ENCODE measurements at places on chromosomes 5 and 9. TPM values are rescaled to one million over a fixed set of nuclear protein-coding genes. Genes with fewer than 3 reads are reported as not detected.

GFI1B gene
- 0.67 TPM for total RNA-seq

GRCh38 chr9:111676116-111676515, 14.7 kb downstream of the GNG10 start:
- peaks cover 47% of the 10 kb centered on the region for H3K36me3 ChIP-seq
- DNase-seq, result no peak
- no peak overlapping the region for H3K4me3 ChIP-seq
- H3K4me1 ChIP-seq, result no peaks in the 10 kb centered on the region

DNA sequence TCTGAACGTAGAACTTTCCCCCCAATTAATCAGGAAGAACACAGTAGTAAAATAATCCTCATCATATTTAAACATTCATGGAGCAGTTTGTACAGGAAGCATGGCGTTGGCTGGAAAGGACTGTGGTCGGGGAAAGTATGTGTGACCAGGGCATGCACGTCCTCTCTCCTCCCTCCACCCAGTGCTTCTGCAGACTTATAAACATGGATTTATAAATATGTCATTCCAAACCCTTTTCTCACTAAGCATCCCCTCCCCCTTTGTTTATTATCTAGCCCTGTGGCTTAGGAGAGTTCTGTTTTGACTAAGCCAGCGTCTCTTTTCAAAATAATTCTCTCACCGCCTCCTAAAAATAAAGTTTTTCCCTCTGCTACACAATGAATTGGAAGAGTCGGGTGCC, 70.4 kb upstream of the DAP start:
- no peak for DNase-seq
- no peaks in the 10 kb centered on the region for H3K36me3 ChIP-seq
- H3K27ac ChIP-seq, result no peak overlapping the region
- H3K27me3 ChIP-seq, result no peaks in the 10 kb centered on the region
- H3K4me1 ChIP-seq, result no peaks in the 10 kb centered on the region

DNA sequence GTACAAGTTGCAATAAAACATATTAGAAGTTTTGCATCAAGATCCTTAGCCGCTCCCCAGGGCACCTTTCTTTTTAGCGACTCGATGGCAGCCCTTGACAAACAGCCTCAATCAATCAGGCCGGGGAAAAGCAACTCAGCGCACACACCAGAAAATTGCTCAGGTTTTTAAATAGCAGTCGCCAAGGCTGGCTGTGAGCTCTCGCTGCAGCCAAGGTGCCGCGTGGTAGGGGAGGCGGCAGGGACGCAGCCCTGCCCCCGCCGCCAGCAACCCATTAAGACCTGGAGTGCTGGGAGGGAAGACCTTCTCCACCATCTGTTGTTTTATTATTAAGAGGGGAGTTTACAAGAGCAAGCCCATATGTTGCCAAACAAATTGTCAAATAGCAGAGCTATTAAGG, 22.6 kb downstream of the ASS1 start:
- H3K4me3 ChIP-seq, result no peak overlapping the region
- H3K36me3 ChIP-seq, result no peaks in the 10 kb centered on the region
- no peaks in the 10 kb centered on the region for H3K27me3 ChIP-seq
- no peak overlapping the region for H3K27ac ChIP-seq

DNA sequence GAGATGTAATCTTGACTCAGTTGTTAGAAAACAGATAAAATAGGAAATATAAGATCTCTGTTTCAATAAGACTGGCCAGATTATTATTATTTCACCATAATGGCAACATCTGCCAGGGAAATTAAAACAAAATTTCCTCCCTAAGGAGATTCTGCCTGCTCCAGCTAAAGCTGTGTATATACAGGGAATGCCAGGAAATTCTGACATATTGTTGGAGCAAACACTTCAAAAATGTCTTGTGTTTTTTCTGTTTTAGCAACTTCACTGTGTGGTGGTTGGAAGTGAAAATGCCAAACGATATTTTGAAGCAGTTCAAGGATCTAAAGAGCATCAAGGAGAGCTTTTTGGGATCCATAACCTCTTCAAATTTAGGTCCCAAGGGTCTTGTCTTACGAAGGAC, 90.8 kb downstream of the ERCC6L2 start:
- no peak overlapping the region for H3K4me3 ChIP-seq
- H3K36me3 ChIP-seq, result peaks cover 27% of the 10 kb centered on the region
- H3K27ac ChIP-seq, result no peak overlapping the region
- no peak for DNase-seq

DNA sequence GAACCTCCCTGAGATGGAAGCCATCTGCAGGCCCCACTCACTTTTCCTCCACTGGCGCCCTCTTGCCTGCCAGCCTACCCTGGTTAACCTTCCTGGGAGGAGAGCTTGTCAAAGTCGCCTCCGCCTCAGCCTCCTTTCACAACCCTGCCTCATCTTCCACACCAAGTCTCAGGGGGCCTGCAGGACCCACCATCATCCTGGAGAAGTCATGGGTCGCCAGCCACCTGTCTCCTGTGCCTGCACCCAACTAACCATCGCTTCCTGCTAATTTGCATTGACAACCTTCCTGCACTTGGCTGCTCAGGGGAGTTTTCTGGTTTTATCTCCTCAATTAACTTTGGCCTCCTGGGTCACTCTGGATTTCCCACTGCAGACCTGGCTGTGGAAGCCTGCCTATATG, 52.8 kb upstream of the GRHPR start:
- H3K36me3 ChIP-seq, result no peaks in the 10 kb centered on the region
- no peak overlapping the region for H3K27ac ChIP-seq
- no peaks in the 10 kb centered on the region for H3K4me1 ChIP-seq
- peak; percentile 46 for DNase-seq
- no peak overlapping the region for H3K4me3 ChIP-seq

DNA sequence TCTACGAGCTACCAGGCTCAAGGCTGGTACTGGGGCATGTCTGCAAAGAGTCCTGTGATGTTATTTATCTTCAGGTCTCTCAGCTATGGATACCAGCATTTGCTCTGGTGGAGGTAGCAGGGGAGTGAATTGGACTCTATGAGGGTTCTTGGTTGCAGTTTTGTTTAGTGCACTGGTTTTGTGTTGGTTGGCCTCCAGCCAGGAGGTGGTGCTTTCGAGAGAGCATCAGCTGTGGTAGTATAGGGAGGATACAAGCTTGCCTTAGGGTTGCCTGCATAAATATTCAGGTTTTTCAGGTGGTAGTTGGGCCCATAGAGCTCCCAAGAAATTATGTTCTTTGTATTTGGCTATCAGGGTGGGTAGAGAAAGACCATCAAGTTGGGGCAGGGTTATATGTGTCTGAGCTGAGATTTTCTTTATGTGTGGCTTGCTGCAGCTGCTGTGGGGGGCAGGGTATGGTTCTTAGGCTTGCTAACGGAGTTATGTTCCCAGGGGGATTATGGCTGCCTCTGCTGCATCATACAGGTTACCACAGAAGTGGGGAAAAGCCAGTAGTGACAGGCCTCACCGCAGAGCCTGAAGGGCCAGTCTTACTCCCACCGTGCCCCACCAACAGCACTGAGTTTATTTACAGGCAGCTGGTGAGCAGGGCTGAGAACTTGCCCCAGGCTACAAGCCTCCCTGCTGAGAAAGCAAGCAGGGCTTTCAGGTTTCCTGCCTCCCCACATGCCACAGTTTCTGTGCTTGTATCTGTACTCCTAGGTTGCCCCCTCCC, 9.7 kb upstream of the RIOK2 start:
- no peaks in the 10 kb centered on the region for H3K27me3 ChIP-seq
- no peak overlapping the region for H3K27ac ChIP-seq
- H3K36me3 ChIP-seq, result no peaks in the 10 kb centered on the region
- H3K4me1 ChIP-seq, result no peaks in the 10 kb centered on the region
- DNase-seq, result peak; percentile 62

SPATA31A3 gene
- not detected for total RNA-seq

DNA sequence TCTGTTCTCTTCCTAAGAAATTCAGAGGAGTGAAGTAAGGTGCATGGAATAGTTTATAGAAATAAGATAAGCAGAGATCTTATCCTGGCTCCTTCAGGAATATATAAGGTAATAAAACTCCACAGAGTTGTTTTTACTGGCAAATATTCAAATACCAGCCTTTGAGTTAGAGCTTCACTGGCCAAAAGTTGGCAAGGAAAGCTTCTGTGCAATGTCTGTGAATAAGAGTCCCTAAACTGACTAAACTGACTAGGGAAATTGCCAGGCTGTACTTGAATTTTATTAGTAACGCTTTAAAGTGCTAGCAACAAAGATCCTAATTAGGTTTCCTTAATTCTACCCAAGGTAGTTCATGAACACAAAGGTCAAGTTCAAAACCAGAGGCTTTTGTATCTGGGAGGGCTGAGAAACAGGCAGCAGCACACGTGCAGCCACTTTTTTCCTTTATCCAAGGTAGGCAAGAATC, 131.1 kb upstream of the MPDZ start:
- no peak overlapping the region for H3K27ac ChIP-seq
- no peaks in the 10 kb centered on the region for H3K36me3 ChIP-seq
- H3K27me3 ChIP-seq, result no peaks in the 10 kb centered on the region
- no peak overlapping the region for H3K4me3 ChIP-seq

PLPP7 gene
- total RNA-seq, result 5.2 TPM

PCDHA5 gene
- total RNA-seq, result 1.4 TPM

DNA sequence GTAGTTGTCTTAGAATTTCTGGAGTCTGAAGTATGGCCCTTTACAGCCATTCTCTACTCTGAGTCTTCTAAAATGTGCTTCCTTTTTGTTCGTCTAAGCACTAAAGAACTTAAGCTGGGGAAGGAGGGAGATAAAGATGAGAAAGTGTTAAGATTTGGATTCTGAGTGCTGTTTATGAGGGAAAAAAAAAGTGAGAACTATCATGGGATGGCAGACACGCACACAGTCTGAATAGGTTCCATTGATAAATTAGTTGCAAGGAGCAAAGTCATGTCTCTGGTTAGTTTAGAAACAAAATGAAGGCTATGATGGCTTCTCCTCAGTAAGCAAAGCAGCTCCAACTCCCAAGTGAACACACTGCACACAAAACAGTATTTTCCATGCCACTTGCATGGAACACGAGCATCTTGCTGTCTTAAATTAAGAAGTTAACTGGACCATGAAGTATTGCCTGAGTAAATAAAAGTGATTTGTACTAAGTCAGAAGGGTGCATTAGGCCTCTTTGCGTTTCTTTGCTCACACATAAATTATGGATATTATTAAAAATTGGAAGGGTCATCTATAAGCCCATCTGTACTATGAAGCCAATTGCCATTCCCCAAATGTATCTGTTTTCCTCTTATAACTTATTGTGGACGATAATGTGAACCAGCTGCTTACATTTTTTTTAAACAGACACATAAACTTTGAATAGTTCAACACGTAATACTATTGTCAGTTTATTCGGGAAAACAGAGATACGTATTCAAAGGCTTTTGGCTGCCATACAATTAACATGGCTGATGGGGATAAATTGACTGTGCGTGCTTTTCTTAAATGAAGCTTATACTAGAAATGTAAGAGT, 199.3 kb downstream of the SGCD start:
- H3K36me3 ChIP-seq, result no peaks in the 10 kb centered on the region
- H3K4me3 ChIP-seq, result no peak overlapping the region
- H3K4me1 ChIP-seq, result no peaks in the 10 kb centered on the region

DNA sequence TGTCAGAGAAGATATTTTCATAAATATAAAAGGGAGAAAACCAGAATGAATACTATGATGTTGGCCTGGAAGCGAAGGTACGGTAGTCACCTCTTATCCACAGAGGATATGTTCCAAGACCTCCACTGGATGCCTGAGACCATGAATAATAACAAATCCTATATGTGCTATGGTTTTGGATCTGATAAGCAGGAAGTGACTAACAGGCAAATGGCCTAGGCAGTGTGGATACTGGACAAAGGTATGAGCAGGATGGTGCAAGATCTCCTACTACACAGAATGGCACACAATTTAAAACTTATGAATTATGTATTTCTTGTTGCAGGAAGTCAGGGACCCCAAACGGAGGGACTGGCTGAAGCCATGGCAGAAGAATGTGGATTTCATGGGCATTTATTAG, 48.2 kb downstream of the ADAMTS12 start:
- DNase-seq, result no peak
- no peak overlapping the region for H3K27ac ChIP-seq
- no peaks in the 10 kb centered on the region for H3K4me1 ChIP-seq
- peaks cover 9% of the 10 kb centered on the region for H3K36me3 ChIP-seq
- H3K4me3 ChIP-seq, result no peak overlapping the region
- H3K27me3 ChIP-seq, result no peaks in the 10 kb centered on the region
